ENCODE measurements at places on chromosomes 1 and 21.

DNA sequence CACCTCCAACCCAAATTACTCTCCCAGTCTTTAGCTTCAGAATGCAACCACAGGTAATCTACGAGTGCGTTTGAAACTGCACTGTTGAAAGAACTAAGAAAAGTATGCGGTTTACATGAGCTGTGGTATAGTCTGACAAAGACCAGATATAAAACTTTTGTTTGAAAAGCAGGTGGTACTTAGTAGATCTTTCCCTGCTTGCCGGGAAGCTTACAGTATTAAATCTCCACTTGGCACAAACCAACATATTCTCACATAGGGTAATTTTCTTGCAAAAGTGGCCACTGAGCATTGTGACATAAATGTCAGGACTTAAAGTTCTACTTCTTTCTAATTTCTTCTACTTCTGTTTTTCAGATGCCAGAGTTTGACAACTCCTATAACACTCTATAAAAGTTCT is 8.4 kb downstream of the RGS2 start:
- no peak for DNase-seq

- DNase-seq, result no peak
Observed at GRCh38 chr21:36825658-36826057, 126.7 kb downstream of the SIM2 start.

DNA sequence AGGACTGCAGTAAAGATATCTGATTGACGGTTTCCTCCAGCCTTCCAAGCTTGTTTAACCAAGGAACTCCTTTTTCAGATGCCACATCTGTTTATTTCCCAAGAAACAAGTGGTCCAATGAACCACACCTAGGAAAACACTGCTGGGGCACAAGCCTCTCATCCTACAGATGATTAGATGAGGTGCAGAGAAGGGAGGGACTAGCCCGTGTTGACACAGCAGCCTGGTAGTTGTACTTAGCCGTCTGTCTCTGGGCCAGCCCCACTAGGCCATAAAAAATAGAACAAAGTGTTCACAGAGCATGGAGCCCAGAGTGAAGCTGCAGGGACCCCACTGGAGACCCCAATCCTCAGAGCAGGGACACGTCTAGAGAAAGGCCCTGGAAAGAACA is 32.1 kb downstream of the LRP8 start:
- DNase-seq, result no peak

GRCh38 chr1:151372058-151372934 is at the start of gene SELENBP1:
Gene SELENBP1, minus strand, starts transcription at chr1:151372705. Its CDS starts 64 bp downstream, at chr1:151372641.
- no peak for DNase-seq

DNA sequence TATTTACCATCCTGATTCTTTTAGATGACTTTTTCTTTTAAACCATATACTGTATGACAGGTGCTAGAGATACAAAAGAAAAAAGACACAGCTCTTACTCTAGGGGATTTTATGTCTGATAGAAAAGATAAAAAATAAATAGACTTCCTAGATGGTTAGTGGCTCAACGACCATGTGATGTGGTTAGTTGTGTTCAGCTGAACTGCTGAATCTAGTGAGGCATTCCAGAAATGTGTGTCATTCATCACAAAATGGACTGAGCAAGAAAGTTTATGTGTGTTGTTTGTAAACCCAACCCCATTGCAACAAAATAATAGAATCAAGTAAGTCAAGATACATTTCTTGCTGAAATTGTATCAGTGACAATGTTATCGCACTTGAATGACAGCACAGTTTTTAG is 205.8 kb upstream of the LYPLAL1 start:
- DNase-seq, result no peak

GRCh38 chr1:151760597-151761385 is 2.5 kb downstream of the MRPL9 start:
- no peak for DNase-seq

Measured in stimulated activated CD4-positive, alpha-beta T cell treated with anti-CD3 and anti-CD28 coated beads, Interleukin-1b, Interleukin-23, amount 100 ng/mL, for 24 hours (primary cell).